ENCODE measurements at places on chromosomes 6 and 20.

- DNase-seq: no peak
These were observed 72.3 kb downstream of the BTBD9 start for GRCh38 chr6:38567436-38567835.

DNA sequence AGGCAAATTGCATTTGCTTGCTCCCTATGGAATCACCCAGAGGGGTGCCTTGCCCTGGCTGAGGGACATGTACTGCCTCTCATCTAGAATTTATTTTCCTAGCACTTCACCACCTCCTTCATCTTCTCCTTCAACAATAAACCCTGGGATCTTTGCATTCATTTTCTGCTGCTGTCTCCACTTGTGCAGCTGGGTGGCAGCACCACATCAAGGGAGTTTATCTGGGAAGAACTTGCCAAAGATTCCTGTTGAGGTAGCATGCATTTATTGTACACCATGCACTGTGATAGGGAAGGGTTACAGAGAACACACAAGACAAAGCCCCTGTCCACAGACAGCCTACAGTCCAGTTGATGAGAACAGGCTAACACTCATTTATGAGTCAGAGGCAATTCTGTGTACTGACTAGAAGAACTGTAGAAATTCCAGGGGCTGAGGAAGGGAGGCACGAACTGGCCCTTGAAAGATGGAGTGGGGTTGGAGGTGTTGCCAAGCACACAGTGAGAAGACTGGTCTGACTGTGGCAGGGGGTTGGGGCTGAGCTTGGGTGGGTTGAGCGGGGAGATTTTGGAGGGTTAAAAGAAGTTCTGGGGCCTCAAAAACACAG lies 17.5 kb downstream of the C20orf173 start:
- DNase-seq: peak; percentile 2

- DNase-seq: no peak
These were observed 84.0 kb upstream of the EYA2 start for GRCh38 chr20:46810448-46811223.

DNA sequence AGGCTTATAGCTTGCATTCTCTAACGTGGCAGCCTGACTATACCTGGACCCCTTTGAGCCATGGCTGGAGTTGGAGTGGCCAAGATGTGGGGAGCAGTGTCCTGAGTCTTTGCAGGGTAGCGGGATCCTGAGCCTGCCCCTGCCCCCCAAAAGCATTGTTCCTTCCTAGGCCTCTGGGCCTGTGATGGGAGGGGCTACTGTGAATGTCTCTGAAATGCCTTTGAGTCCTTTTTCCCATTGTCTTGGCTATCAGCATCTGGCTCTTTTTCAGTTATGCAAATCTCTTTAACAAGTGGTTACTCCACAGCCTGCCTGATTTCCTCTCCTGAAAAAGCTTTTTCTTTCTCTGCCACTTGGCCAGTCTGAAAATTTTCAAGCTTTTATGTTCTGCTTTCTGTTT lies 17.0 kb upstream of the PRL start:
- peak; percentile 74 for DNase-seq

DNA sequence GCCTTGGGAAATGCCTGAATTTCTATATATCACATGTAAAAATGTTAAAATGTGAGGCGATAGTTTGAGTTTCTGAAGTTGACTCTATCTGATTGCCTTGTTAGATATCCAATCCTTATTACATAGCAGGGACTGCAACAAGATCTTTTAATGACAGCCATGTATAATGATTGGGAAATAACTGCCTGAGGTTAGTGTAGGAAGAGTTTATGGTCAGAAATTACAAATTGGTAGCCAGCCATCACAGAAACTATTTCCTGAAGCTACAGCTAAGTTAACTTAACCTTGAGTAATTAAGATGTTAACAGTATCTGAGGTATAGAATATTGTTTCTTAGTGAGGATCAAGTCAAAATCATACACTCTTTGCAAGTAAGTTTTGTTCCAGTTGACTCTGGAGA lies 41.0 kb downstream of the AKIRIN2 start:
- peak; percentile 39 for DNase-seq

DNA sequence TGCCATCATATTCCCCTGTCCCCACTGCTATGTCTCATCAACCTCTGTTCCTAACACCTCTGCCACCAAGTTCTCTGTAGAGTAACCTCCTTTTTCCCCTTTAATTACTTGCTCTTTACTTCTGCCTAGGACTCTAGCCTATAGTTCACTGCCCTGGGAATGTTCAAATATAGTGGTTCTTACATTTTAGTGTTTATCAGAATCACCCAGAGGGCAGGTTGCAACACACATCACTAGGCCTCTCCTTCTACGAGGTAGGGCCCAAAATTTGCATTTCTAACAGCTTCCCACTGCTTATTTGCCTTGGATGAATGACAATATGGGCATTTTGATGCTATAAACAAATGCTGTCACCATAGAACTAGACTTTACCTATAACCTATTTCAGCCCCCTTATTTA lies 23.1 kb upstream of the C6orf141 start:
- DNase-seq: no peak

DNA sequence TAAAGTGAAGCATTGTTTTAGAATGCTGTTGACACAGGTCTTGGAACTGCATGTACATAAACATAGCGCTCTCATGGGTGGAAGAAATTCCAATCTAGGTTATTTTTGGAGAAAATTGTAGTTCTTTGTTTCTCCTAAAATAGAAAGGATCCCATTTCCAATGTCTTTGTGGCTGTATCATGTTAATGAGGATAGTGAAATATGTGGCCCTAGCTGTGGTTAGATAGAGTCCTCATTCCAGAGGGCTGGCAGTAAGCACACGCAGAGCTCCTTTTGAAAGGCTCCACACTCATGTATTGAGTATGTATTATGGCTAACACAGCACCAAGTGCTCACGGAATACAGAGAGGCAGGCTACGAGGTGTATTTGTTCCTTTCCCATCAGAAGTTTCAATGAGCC lies 60.9 kb downstream of the SNRNP48 start:
- DNase-seq: no peak

DNA sequence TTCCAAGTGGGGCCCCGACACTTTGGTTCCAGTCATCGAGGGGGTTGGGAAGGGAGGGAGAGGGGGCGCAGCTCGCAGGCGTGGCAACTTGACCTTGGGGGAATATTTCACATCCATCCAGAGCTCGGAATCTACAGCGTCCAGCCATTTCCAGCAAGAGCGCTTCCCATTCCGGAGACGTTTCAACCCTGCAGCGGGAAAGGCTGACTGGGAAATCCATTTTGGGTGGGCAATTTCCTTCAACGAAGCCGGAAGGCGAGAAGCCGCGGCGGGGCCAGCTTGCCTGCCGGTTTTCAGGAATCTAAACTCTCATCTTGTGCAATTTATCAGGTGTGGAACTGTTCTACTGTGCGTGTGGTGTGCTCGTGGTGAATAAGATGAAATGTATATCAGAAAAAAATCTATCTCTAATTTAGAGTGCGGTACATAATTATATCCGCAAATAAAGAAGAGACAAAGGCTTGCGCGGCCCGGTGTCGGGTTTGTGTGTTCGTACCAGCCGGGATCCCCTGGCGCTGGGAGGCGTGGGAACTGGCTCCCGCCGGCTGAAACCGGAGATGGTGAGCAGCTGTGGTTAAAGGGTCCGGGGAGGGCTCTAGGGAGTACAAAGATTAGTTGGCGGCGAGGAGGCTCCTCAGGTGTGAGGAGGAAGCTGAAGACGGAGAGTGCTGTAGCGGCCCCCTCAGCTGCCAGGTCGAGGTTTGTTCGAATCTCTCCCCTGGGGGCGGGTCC lies 4.8 kb downstream of the SLC32A1 start:
- DNase-seq: no peak

- DNase-seq: no peak
These were observed 187.1 kb upstream of the RNF217 start for GRCh38 chr6:124775121-124775520.

- no peak for DNase-seq
These were observed 26.6 kb downstream of the ZNF133 start for GRCh38 chr20:18314786-18315406.

DNA sequence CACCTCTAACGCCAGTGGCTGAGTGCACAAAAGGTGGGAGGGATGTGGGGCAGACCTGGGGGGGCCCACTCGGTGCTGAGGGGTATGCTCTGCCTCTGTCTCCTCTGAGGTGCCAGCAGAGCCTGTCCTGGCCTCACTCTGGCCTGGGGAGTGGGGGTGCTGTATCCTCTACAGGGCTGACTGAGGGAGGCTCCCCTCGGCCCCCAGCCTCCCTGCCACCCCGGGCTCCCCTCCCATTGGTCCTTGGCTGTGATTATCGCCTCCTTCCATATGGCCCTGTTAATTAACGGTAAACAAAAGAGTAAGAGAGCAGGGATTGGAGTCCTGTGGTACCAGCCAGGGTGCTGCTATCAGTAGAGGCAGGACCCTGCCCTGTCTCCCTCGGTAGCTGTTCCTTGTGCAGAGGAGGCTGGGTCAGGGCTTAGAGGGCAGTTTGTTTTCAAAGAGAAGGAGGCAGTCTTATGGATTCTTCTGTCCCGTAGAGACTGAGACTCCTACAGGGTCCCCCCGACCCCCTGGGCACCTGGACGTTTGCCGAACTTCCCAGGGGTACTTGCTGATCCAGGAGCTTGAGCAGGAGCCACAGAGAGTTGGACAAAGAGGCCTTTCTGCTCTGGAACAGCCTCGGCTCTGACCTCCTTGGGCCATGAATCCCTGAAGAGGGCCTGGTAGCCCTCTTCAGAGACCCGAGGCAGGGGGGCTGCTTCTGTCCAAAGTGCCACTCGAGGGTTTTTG lies 1.8 kb downstream of the MYT1 start:
- no peak for DNase-seq

DNA sequence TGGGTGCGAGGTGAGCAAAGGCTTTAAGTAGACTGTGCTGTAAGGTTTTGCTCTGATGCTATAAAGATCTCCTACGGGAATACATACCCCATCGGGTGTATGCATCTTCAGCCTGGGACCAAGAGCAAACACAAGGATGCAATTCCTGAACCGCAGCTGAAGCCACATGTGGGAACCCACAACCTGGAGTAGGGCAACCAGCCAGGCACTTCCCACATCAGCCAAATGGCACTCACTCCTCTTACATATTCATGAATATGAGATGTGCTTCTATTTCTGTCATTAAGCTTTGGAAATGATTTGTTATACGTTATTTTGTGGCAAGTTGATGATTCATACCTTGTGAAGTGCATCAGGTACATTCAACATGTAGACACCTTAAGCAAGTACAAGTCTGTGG lies 619.2 kb downstream of the C6orf118 start:
- no peak for DNase-seq

DNA sequence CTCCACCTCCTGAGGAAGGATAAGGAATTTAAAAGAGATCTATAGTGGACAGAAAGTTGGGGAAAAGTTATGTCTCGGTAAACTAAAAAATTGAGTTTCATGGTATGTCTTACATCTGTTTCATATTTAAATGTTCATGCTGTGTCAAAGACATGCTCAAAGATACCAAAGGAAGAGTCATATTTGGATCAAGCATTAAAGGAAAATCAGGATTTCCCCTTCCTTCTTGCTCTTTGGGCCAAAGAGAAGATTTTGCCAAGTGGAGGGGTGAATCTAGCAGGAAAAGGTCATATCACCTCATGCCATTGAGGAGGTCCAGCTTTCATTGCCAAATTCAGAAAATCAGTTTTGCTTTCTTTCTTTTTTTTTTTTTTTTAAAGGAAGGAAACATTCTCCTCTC lies 192.4 kb downstream of the OGFRL1 start:
- no peak for DNase-seq

- DNase-seq: no peak
These were observed 224.2 kb downstream of the NFATC2 start for GRCh38 chr20:51318058-51318949.

- no peak for DNase-seq
These were observed at the start of gene ADAM33 for GRCh38 chr20:3681931-3682781. Gene ADAM33 (minus strand): TSS chr20:3682010. CDS start chr20:3682004, 6 bp downstream.

GRCh38 chr6:168387911-168388310 lies 53.1 kb upstream of the SMOC2 start:
- DNase-seq: no peak

- DNase-seq: no peak
These were observed 39.6 kb downstream of the ANKS1A start for GRCh38 chr6:34928695-34929094.

GRCh38 chr6:7139835-7140470 lies 32.2 kb downstream of the RREB1 start:
- DNase-seq: no peak

DNA sequence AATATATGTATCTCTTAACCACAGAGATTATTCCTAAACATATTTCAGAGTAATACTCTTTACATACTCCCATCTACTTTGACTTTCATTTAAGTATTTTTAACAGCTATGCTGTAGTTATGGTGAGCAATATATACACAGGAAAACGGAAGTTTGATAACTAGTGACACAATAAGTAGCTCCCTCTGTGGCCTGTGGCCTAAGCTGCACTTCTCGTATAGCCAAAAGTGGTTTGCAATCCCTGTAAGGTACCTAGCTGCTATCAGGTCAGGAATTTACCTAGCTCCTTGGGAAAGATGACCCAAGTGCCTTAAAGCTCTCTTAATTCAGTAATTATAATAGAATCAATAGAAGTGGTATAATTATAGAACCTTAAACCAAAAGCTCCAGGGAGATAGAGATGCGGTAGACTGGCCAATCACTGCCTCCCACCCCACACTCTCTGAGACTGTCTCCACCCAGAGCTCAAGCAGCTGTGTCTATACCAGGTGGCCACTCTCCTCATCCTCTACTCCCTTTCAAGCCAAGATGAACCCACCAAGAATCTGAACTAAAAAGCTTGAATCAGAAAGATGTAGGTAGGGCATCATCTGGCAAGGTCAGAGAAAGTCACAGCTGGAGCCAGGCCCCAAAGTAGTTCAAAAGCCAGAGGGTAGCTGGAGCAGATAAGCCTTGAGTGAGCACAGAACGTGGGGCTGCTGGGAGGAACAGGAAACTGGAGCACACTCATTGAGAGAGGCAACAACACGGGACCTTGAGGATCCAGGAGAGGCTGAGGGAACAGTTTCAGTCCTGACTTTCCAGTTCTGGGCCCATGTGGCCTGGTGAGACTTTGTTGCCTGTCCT lies 84.9 kb upstream of the ASF1A start:
- DNase-seq: peak; percentile 87

GRCh38 chr20:6081236-6081635 lies 27.4 kb upstream of the LRRN4 start:
- DNase-seq: no peak

DNA sequence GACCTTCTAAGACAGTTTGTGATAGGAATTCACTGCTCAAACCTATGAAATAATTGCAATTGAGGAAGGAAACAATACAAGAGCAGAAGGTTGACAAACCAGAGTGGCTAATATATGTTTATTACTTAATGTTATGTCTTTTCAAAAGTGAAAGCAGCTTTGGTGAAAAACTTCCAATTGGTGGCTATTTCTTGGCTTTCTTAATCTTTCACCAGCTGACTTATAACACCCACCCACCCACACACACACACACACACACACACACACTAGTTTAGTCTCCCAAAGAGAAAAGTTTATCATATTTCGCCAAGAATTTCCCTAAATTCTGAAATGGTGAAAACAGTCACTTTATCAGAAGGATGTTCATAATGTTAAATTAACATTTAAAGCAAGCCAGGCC lies 583.5 kb downstream of the EYS start:
- DNase-seq: peak; percentile 23

GRCh38 chr6:35573495-35574110 lies 60.9 kb upstream of the TULP1 start:
- no peak for DNase-seq

GRCh38 chr20:18541741-18542140 lies 25.5 kb upstream of the SMIM26 start:
- DNase-seq: no peak

- DNase-seq: no peak
These were observed 73.9 kb downstream of the JPH2 start for GRCh38 chr20:44112889-44113617.
